DND-41 (cell line): ENCODE measurements at places on chromosomes 2 and 18.
A peak's percentile ranks its signal among the peaks of the same experiment; 100 is the strongest.

- DNase-seq: no peak
These were observed 53.5 kb upstream of the SLC25A52 start for GRCh38 chr18:31814132-31814531.

GRCh38 chr2:68245672-68246071, 6.7 kb downstream of the PPP3R1 start:
- DNase-seq: no peak

- no peak for DNase-seq
These were observed 184.2 kb downstream of the PDE1A start for GRCh38 chr2:182242609-182243008.

- no peak for DNase-seq
These were observed 242.8 kb downstream of the NEDD4L start for GRCh38 chr18:58286632-58287352.

- DNase-seq: no peak
These were observed 110.8 kb upstream of the NRP2 start for GRCh38 chr2:205571360-205571959.

DNA sequence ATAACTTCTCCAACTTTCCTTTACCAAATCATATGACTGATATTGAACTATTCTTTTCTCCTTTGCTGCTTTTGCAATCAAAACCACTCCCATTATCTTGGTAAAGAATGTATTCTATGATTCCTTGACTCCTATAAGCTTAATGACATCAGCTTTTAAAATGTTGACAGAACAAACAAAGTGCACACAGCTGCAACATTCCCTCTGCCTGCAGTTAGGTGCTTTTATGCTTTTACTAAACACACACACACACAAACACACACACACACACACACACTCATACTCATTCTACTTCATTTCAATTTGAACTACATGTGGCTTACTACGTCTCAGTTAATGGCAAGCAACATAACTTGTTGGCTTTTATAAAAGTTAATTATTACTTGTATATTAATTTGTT, 946.6 kb downstream of the DPP10 start:
- no peak for DNase-seq

DNA sequence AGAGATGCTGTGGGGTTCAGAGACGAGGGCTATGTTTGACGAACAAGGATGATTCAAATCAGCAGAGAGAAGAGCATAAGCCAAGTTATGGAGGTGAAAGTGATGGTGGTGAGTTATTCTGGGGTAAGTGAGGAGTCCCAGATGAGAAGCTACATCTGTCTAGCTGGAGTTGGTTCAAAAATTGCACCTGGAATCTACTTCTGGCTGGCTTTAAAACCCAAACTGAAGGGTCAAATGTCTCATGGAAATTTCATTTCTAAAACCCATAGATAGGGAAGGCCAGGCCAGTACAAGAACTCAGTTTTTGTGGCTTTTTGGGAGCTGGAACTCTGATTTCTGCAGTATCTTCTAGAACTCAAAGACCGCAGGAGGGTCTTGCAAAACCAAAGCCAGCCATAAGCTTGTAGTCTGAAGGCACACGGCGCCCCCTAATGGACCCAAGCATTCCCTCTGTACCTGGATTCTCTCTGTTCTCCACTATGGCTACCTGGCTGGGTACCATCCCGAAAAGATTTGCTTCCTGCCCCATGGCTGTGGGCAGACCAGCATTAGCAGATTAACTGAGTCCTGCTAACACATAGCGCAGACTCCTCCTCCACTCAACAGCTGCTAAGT, 229.1 kb upstream of the SLC14A2 start:
- peak; percentile 22 for DNase-seq

DNA sequence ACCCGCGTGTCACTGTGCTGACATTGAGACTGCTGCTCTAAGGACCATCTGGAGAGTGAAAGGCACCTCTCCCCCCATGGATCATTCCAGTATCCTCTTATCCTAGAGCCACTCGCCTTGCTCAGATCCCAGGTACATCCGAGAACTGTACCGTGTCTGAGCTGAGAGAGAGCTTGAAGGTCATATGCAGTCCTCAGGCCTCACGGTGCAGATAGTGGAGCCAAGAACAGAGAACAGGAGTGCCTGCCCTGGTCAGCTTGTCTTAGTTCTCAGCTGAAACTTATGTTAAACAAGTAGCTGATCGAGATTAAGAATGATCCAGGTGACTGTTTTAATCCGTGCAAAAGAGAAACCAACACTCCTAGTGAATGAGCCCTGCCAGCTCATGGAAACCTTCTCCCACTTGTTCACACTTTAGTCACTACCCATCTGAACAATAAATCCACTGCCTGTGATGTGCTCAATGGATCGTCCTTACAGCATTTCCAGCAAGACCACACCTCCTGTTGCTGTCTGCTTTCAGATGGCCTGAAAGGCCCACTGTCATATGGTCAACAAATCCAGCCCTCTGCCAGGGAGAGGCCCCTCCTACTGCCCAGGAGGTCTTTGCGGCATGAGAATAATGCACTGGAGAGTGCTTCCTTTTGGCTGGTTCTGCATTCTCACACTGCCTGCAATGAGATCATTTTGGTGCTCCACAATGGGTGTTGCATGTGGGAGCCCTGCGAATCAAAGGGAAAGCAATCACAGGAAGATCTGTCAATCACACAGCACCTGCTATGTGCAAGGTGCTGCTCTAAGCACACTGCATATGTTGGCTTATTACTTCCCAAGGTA, 43.7 kb upstream of the APCDD1 start:
- no peak for DNase-seq

- DNase-seq: no peak
These were observed 105.8 kb downstream of the WDR7 start for GRCh38 chr18:56756966-56757365.

DNA sequence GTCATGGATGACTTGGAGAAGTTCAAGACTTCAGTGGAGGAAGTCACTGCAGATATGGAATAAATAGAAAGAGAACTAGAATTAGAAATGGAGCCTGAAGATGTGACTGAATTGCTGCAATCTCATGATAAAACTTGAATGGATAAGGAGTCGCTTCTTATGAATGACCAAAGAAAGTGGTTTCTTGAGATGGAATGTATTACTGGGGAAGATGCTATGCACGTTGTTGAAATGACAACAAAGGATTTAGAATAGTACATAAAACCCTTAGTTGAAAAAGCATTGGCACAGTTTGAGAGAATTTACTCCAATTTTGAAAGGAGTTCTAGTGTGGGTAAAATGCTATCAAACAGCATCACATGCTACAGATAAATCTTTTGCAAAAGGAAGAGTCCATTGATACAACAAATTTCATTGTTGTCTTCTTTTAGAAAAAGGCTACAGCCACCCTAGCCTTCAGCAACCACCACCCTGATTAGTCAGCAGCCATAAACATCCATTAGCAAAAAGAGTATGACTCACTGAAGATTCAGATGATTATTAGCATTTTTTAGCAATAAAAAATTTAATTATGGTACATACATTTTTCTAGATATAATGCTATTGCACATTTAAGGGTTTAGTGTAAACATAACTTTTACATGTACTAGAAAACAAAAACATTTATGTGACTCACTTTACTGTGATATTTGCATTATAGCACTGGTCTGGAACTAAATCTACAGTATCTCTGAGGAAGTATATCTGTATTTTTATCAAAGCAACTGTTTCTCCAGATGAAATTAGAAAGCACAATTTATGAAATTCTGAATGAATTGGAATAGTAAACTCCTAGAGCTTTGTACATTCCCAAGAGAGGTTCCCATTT, 110.5 kb upstream of the TACR1 start:
- no peak for DNase-seq
